Activated CD4-positive, alpha-beta T cell treated with anti-CD3 and anti-CD28 coated beads, Interleukin-2, amount 50 U/mL, for 16 hours (primary cell): ENCODE measurements at places on chromosomes 7 and 10.

DNA sequence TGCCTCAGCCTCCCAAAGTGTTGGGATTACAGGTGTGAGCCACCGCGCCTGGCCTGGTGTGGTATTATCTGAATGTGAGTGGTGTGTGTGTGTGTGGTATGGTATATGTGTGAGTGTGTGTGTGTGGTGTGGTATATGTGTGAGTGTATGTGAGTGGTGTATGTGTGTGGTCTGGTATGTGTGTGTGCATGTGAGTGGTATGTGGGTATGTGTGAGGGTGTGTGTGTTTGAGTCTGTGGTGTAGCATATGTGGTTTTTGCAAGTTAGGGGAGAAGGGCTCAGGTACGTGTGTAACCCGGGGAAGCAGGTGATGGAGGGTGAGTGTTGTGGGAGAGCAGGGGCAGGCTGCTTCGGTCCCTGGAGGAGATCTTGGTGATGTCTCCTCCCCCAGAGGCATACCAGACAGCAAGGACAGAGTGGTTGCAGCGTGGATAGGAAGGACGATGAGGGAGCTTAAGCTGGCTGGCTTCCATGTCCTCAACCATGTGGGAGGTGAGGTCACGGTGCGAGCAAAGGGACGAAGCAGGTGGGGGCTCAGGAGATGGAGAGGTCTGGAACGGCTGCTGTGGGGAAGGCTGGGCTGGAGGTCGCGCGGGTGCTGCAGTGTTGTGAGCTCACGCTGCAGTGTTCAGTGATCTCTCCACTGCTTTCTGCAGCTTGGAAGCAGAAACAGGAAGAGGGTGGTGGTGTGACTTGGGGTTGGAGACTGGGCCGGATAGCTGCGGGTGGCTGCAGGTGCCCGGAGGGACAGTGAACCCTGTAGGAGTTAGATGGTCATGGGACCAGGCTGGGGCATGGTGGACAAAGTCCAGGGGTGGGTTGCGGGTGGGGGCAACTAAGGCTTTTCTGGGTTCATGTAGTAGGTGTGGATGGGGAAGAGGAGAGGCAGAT is 5.0 kb downstream of the ZYX start:
- peak; percentile 56 for DNase-seq

DNA sequence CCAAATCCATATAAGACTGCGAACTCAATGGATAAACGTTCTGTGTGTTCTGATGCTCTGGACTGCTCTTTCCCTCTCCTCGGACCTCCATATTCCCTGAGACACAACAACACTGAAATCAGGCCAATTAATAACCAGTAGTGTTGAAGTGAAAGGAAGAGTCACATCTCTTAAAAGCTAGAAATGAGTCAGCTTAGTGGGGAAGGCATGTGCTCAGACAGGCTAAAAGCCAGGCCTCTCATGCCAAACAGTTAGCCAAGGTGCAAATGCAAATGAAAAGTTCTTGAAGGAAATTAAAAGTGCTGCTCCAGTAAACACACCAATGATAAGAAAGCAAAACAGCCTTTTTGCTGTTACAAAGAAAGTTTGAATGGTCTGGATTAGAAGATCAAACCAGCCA is 29.3 kb downstream of the TNS3 start:
- peak; percentile 4 for DNase-seq

- no peak for DNase-seq
These were observed 25.6 kb downstream of the BLVRA start for GRCh38 chr7:43784030-43784584.

GRCh38 chr10:64130152-64130551 is 609.0 kb downstream of the REEP3 start:
- DNase-seq, result no peak

- DNase-seq, result no peak
These were observed 304.8 kb downstream of the GLRX3 start for GRCh38 chr10:130440971-130441370.

- DNase-seq, result no peak
These were observed 62.5 kb upstream of the KMT2E start for GRCh38 chr7:104951546-104951945.

GRCh38 chr7:7119729-7120128 is 62.6 kb upstream of the C1GALT1 start:
- DNase-seq, result no peak

DNA sequence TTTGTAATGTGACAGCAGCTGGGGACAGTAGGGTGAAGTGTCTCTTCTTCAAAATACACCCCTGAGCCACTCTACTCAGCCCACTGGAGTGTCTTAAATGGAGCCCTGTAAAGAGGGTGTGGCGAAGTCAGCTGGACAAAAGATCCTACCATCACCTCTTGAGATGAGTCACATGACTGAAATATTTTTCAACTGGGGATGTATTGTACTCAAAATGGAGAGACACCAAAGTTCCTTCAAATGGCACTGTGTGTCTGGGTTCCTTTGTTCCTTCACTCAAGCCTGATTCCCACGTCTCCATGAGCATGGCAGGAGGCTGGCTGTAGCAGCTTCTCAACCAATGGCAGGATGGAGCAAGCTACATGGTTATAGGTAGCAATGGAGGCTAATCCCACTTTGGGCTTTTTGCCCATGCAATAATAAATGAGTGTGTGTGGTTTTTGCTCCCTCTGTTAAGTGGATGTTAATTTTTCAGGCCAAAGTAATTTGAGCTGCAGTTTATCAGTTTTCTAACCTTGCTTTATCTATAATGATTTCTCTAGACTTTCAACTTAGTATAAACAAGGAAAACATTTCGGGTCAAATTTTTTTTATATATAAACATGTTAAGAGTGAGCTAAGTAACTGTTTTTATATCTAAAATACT is 68.2 kb downstream of the CLEC2L start:
- no peak for DNase-seq

DNA sequence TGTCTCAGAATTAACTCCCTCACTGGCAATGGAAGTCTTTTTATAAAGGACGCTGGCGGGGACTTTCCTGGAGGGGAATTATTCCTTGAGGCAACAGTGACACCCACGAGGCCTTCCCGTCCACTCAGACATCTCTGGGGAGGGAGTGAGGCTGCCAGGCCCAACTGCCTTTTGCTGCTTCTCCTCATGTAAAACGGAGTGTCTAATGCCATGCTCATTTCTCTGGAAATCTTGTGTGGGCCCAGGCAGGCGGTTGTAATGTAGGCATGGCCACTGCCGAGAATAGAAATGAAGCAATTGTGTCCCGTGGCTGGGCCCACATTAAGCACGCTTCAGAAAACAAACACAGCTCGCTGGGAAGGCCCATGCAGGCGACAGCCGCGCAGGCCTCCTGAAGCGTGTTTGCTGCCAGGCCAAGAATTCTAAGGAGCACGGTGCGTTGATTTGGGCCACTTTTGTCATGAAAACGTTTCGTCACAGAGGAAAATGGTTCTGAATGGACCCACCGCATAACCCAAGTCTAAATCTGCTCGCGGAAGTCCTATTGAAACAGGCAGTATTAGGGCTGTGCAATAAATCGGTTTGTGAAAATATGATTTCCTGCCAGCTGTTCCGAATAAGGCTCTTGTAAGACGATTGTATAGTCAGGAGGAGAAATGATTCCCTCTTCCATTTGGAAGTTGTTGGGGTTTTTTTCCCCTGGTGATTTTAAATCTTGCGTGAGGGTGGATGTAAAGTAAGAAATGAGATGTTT is 104.2 kb upstream of the CHST15 start:
- no peak for DNase-seq

DNA sequence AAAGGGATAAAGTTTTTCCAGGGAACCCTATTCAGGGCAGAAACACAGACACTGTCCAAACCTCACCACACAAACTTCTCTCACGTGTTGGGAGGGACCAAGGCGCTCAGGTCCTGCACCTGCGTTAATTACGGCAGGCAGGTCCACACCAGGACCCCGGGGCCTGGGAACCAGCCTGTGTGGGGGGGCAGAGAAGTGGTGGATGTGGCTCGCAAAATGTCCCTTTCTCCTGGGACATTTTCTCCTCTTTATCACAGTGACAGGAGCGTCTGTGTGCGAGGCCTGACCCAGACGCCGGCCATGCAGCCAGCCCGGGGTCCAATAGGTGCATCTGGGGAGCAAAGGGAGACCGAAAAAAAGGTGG is 73.4 kb upstream of the ZNF722 start:
- peak; percentile 0 for DNase-seq

- no peak for DNase-seq
These were observed at the start of gene CLEC5A for GRCh38 chr7:141946796-141947195. TSS of gene CLEC5A (minus strand) at chr7:141946974. CDS start at chr7:141946292, 682 bp downstream.

- no peak for DNase-seq
These were observed 259.1 kb upstream of the KLF6 start for GRCh38 chr10:4043897-4044665.

GRCh38 chr10:95289921-95290421 is 832 bp downstream of the PDLIM1 start:
- no peak for DNase-seq

DNA sequence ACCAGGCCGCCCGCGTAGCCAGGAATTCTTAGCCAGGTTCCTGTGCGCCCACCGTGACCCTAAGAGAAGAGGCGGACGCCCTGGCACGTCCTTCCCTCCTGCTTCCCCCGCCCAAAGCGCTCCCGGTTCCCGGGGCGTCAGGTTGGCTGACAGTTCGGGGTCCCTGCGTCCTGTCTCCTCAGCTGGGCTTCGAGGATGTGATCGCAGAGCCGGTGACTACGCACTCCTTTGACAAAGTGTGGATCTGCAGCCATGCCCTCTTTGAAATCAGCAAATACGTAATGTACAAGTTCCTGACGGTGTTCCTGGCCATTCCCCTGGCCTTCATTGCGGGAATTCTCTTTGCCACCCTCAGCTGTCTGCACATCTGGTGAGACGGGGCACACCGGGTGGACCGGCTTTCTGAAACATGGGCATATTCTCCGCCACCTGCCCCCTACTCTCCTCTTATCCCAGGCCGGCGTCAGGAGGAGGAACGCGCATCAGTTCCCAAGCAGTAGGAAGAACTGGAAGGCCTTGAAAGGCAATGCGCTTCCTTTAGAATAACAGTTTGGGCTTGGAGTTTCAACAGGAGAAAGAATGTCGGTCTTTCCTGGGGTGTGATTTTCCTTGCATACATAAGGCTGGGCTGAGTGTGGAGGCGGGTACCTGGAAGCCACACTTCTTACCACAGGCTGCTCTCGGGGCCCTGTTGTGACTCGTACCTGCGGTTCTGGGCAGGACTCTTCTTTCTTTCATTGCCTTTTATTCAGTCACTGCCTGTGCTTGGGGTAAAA is 728 bp downstream of the CAV2 start:
- peak; percentile 53 for DNase-seq
